Astrocyte (in vitro differentiated cells and primary cell): ENCODE measurements at places on chromosomes 5 and 9.

GRCh38 chr5:159891371-159891770 is 24.9 kb upstream of the ADRA1B start:
- H3K27me3 ChIP-seq: no peaks in the 10 kb centered on the region
- no peak overlapping the region for H3K27ac ChIP-seq
- no peak overlapping the region for H3K4me3 ChIP-seq
- H3K4me1 ChIP-seq: no peaks in the 10 kb centered on the region

DNA sequence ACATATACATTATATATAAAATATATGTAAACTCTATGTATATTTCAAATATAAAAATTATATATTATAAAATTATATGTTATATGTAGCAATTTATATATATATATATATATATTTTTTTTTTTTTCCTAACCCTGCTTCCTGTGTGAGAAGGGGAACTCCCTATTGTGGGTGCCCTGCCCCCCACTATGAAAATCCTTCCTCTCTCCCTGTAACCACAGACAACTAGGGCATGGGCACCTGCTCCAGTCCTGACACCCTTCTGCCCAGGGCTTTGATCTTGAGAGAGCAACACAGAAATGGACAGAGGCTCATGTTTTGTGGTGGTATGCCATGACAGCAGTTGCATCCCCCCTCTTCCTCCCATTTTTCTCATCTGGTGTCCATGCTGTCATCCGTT is 148.7 kb upstream of the IL12B start:
- no peak for DNase-seq
- no peak overlapping the region for H3K27ac ChIP-seq
- no peak overlapping the region for H3K4me3 ChIP-seq

- H3K27ac ChIP-seq: peak overlapping the region; percentile 67
- H3K27me3 ChIP-seq: no peaks in the 10 kb centered on the region
- DNase-seq: no peak
- H3K36me3 ChIP-seq: peaks cover 15% of the 10 kb centered on the region
- no peak overlapping the region for H3K4me3 ChIP-seq
- H3K4me1 ChIP-seq: peaks cover 48% of the 10 kb centered on the region
Observed at GRCh38 chr5:149206524-149207141, 65.0 kb upstream of the AFAP1L1 start.

DNA sequence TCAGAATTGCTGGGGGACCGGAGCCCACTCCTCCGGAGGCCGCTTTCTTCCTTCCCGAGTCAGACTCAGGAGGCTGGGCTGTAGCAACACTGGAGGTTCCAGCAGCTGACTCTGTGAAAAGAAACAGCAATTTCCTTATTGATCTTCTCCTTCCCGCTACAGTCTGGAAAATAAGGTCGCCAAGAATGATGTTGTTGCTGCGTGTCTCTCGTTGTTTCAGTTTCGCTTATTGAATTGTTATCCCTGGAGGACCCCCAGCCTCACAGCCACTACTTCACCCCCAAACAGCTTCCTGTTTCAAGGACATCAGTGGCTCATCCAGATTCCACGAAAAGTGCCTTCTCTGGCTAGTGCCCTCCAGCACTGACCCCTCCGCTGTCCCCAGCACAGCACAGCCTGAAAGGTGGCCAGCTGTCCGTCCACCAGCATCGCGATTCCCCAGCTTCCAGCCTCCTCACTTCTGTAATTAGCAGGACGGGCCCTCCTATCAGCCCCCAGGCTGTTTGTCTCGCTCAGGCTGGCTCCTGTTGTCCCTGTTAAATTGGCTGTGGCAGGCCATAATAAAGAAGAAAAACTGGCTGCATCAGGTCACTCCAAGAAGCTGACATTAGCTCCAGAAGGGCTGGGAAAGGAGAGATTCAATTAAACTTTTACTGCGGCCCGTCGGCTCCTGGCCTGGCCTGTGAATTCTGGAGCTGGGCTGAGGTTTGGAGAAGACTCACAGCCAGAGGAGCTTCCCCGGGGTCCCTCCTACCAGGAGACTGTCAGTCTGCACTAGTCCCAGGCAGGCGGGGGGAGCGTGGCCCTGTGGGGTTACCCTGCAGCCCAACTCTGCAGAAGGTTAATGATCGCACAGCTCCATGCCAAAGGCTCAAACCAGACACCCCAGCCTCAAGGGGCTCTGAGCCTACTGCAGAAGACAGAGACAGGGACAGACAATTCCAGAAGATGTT is 40.5 kb downstream of the OLFM1 start:
- no peak for DNase-seq
- H3K4me3 ChIP-seq: no peak overlapping the region
- no peaks in the 10 kb centered on the region for H3K27me3 ChIP-seq
- H3K27ac ChIP-seq: no peak overlapping the region
- H3K36me3 ChIP-seq: no peaks in the 10 kb centered on the region

- no peak overlapping the region for H3K27ac ChIP-seq
- H3K36me3 ChIP-seq: no peaks in the 10 kb centered on the region
- no peak overlapping the region for H3K4me3 ChIP-seq
- no peaks in the 10 kb centered on the region for H3K4me1 ChIP-seq
- no peak for DNase-seq
- H3K27me3 ChIP-seq: no peaks in the 10 kb centered on the region
Observed at GRCh38 chr9:22228542-22228941, 218.1 kb upstream of the DMRTA1 start.

GRCh38 chr9:3887221-3887653 is 361.4 kb upstream of the RFX3 start:
- no peaks in the 10 kb centered on the region for H3K27me3 ChIP-seq
- no peaks in the 10 kb centered on the region for H3K36me3 ChIP-seq
- peaks cover 4% of the 10 kb centered on the region for H3K4me1 ChIP-seq
- DNase-seq: no peak
- no peak overlapping the region for H3K27ac ChIP-seq

- H3K27ac ChIP-seq: no peak overlapping the region
- DNase-seq: peak; percentile 97
- peaks cover 4% of the 10 kb centered on the region for H3K36me3 ChIP-seq
- H3K27me3 ChIP-seq: no peaks in the 10 kb centered on the region
Observed at GRCh38 chr9:109101810-109102209, 17.9 kb downstream of the TMEM245 start.

GRCh38 chr9:133396952-133397351 is 20.8 kb downstream of the STKLD1 start:
- H3K27me3 ChIP-seq: peaks cover 2% of the 10 kb centered on the region
- H3K36me3 ChIP-seq: no peaks in the 10 kb centered on the region
- H3K4me3 ChIP-seq: no peak overlapping the region
- no peak overlapping the region for H3K27ac ChIP-seq
- H3K4me1 ChIP-seq: no peaks in the 10 kb centered on the region

- H3K27me3 ChIP-seq: no peaks in the 10 kb centered on the region
- H3K4me3 ChIP-seq: no peak overlapping the region
- H3K36me3 ChIP-seq: no peaks in the 10 kb centered on the region
- no peaks in the 10 kb centered on the region for H3K4me1 ChIP-seq
Observed at GRCh38 chr5:73666891-73667290, 40.9 kb downstream of the ARHGEF28 start.

- H3K4me3 ChIP-seq: no peak overlapping the region
- H3K27ac ChIP-seq: no peak overlapping the region
- DNase-seq: no peak
- H3K27me3 ChIP-seq: no peaks in the 10 kb centered on the region
- peaks cover 14% of the 10 kb centered on the region for H3K4me1 ChIP-seq
Observed at GRCh38 chr5:172837640-172838039, 3.6 kb downstream of the ERGIC1 start.

GRCh38 chr9:137461316-137461662 is 2.2 kb upstream of the NSMF start:
- H3K27me3 ChIP-seq: no peaks in the 10 kb centered on the region
- no peak overlapping the region for H3K27ac ChIP-seq
- H3K36me3 ChIP-seq: no peaks in the 10 kb centered on the region

DNA sequence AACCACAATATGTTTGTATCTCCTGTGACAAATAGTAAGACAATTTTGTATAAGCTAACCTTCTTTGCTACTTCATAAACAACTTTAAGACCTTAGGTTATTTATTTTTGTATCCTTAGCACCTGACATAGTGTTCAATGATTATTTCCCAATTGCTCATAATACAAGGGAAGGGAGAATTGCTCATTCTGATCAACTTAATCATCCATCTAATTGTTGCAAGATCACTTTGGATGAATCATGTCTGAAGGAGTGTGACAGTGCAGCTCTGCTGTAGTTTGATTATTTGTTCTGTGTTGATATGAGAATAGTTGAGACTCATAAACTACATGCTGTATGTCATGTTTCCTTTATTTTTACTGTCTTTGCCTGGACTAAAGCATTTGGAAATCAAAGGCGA is 721.3 kb upstream of the SEMA6A start:
- no peak overlapping the region for H3K27ac ChIP-seq
- no peak for DNase-seq
- H3K4me3 ChIP-seq: no peak overlapping the region
- no peaks in the 10 kb centered on the region for H3K27me3 ChIP-seq

DNA sequence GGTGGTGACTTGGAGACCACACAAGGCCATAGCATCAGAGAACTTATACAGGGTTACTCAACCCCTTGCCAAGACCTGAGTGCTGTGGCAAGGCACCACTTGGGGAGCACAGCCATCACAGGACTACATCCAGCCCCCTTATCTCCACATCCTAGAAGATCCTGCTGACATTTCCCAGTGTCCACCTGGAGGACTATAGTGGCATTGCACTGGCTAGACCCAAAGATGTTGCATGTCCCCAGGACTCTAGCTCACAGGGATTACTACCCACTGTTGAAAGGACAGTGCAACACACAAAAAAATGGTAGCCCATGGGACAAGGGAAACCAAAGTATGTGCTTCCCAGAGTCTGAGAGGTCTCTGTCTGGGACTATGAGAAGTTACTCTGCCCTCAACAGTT is 411.1 kb upstream of the NUDT12 start:
- no peaks in the 10 kb centered on the region for H3K4me1 ChIP-seq
- H3K27me3 ChIP-seq: no peaks in the 10 kb centered on the region

DNA sequence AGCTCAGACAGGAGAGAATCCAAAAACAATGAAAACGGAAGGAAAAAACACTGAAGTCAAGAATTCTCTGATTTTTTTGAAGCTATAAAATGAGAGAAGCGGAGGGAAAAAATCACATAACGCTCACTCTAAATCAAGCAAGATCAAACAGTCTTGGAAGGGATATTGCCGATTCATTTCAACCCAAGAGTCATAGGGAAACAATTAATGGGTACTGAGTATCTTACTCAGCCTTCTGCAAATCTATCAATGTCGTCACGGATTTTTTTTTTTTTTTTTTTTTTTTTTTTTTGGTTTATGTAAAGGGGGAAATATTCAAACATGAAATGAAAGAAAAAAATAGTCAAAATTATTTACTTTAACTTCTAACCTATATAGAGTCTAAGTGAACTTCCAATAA is 9.5 kb downstream of the MEF2C start:
- H3K4me3 ChIP-seq: no peak overlapping the region
- H3K4me1 ChIP-seq: no peaks in the 10 kb centered on the region
- no peak overlapping the region for H3K27ac ChIP-seq
- no peaks in the 10 kb centered on the region for H3K27me3 ChIP-seq
- no peaks in the 10 kb centered on the region for H3K36me3 ChIP-seq

GRCh38 chr9:114729706-114730105 is 47.7 kb upstream of the TEX48 start:
- H3K4me3 ChIP-seq: no peak overlapping the region
- no peak overlapping the region for H3K27ac ChIP-seq
- DNase-seq: no peak
- H3K4me1 ChIP-seq: peaks cover 3% of the 10 kb centered on the region

- H3K4me1 ChIP-seq: no peaks in the 10 kb centered on the region
- H3K27me3 ChIP-seq: peaks cover 2% of the 10 kb centered on the region
- H3K27ac ChIP-seq: no peak overlapping the region
- no peak overlapping the region for H3K4me3 ChIP-seq
Observed at GRCh38 chr9:90880669-90881068, 79.0 kb downstream of the SYK start.

DNA sequence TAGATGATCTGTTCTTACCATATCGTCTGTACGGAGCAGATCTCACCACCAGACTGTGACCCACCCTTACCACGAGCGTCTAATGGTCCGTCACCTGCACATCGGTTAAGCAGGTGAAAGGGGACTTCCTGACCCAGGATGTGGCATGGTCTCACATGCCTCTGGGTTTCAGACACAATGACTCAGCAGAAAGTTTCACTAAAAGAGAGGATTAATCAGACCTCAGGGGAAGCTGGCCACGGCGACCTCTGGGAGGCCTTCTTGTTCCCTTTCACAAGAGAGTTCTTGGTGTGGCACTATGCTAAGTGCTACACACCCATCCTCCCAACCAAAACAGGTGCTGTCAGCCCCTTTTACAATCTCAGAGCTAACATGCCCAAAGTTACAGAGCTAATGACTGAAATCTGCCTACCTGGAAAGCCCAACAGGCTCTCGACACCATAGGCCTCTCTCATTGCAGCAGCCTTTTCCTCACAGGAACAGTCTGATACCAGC is 41.6 kb downstream of the ADAMTS12 start:
- H3K4me1 ChIP-seq: peaks cover 54% of the 10 kb centered on the region
- no peaks in the 10 kb centered on the region for H3K36me3 ChIP-seq
- H3K27ac ChIP-seq: peak overlapping the region; percentile 59
- H3K27me3 ChIP-seq: no peaks in the 10 kb centered on the region
- DNase-seq: peak; percentile 81
- H3K4me3 ChIP-seq: peak overlapping the region; percentile 2

GRCh38 chr9:93965830-93966577 is 10.8 kb upstream of the BARX1 start:
- H3K27ac ChIP-seq: no peak overlapping the region
- H3K36me3 ChIP-seq: no peaks in the 10 kb centered on the region
- no peak overlapping the region for H3K4me3 ChIP-seq
- no peaks in the 10 kb centered on the region for H3K4me1 ChIP-seq
- DNase-seq: no peak

- DNase-seq: no peak
- H3K27ac ChIP-seq: no peak overlapping the region
- H3K4me3 ChIP-seq: no peak overlapping the region
- H3K27me3 ChIP-seq: no peaks in the 10 kb centered on the region
- no peaks in the 10 kb centered on the region for H3K4me1 ChIP-seq
Observed at GRCh38 chr5:23396346-23396745, 111.1 kb upstream of the PRDM9 start.

DNA sequence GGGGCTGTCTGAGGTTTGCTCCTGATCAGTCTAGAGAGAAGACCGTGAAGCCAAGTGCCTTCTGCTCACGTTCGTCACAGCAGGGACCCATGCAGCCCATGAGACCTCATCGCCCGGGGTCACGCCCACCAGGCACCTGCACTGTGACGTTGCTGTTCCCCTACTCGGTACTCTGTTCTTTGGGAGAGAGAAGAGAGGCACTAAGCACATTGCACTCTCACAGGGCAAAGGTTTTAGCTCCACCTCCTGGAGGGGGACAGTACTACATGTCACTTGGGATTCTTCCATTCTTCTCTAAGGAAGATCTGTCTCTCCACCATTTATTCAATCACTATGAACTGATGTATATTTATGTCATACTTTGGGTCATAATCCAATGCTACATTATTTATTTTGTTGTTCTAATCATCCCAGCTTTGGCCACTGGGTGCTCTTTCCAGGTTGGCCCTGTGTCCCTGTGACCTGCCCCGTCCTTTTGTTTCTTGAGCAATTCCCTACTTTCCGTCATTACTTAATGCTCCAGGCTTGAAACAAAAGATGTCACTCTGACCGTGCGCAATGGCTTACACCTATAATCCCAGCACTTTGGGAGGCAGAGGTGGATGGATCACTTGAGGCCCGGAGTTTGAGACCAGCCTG is 31.4 kb upstream of the BRD3 start:
- no peaks in the 10 kb centered on the region for H3K4me1 ChIP-seq
- H3K4me3 ChIP-seq: no peak overlapping the region
- peaks cover 13% of the 10 kb centered on the region for H3K27me3 ChIP-seq
- DNase-seq: no peak
- no peak overlapping the region for H3K27ac ChIP-seq
- no peaks in the 10 kb centered on the region for H3K36me3 ChIP-seq

- no peak overlapping the region for H3K27ac ChIP-seq
- no peak for DNase-seq
Observed at GRCh38 chr9:94639999-94640376, 670 bp upstream of the FBP1 start.
